ENCODE measurements at places on chromosomes 12 and 14.

DNA sequence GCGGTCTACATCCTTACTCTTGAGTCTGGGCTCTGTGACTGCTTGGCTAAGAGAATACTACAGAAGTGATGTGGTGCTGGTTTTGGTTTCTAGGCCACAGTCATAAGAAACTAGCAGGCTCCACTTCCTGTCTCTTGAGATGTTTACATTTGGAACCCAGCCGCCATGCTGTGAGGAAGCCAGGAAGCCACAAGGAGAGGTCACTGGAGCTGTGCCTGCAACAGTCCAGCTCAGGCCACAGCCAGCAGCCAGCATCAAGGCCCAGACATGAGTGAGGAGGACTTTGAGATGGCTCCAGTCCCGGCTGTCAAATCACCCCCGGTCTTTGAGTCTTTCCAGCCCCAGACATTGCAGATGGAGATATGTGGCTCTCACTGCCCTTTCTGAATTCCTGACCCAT, 12.9 kb upstream of the FAM181A start:
- DNase-seq = no peak

DNA sequence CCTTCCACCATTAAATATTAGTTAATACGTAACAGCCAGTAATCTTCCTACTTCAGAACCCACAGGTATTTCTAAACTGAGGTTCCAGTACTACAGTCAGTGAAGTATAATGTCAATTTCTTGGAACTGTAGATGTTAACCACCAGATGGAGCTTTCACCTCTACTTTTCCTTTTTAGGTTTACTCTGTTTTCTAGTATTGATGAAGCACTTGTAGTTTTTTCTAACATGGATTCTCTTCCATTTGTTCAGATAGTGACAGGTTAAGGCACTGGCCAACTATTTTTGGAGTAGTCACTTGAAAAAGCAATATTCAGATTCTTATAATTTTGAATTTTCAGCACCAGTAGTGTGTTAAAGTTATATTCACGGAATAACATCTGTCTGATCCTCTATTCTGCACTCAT, 4.6 kb upstream of the SEC23A start:
- peak; percentile 19 for DNase-seq

DNA sequence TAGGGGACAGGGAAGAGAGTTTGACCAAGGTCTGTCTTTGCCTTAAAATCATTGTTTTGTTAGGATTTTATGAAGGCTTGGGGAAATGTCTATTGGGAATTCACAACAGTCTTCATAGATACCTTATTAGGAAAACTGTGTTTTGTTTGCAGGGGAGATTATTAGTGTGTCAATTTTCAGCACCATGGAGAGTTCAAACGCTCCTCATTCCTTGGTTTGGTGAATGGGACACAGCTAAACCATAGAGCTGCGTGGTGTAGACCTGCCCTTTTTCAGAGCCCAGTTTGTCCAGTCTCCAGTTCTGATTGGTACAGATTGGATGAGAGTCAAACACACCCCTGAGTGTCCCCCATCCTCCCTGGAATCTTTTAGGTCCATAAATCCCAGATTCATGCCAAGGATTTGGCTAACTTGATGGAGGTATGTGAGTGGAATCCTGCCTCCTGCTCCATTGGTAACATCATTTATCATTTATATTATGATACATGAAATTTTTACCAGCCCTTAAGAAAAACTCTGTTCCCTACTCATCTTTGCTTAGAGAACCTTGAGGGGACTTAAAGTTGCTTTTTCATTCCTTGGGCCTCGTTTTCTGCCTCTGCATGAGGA, 12.0 kb downstream of the NGDN start:
- DNase-seq = no peak

- no peak for DNase-seq
Observed at GRCh38 chr14:32703183-32703621, 235.5 kb upstream of the NPAS3 start.

DNA sequence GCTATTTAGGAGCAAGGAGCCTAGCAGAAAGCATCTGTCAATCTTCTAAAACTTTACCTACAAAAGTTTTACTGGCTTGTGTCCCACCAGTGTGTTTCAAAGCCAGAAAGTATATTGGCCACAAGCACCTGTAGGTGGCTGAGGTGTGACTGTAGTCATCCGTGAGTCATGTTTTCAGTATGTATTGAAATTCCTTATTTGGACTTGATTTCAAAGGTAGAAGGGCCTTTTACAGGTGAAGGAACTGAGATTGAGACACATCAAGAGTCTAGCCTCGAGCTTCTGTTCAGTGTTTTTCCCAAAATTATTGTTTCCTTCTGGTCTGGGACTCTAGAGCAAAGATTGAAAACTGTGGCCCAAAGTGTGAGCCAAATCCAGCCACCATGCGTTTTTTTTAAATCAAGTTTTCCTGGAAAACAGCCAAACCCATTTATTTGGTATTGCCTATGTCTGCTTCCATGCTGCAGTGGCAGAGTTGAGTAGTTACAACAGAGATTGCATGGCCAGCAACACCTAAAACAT, 195.3 kb upstream of the BCL2L14 start:
- DNase-seq = no peak

DNA sequence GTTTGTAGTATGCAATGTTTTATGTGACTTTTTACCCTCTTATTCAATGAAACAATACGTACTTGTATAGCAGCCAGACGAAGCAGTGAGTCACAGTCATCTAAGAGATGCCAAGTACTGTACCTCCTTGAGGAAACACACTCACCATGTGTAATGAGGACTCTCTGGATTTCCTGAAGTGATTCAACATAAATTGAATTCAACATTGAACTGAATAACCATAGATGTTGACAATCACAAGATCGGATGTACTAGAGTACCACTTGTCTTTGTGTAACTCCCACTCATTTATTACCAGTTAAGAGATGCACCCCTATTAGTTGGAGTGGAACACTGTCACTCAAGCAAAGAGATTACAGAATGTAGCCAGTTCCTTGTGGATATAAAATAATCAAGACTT, 175.2 kb upstream of the HMGA2 start:
- no peak for DNase-seq

DNA sequence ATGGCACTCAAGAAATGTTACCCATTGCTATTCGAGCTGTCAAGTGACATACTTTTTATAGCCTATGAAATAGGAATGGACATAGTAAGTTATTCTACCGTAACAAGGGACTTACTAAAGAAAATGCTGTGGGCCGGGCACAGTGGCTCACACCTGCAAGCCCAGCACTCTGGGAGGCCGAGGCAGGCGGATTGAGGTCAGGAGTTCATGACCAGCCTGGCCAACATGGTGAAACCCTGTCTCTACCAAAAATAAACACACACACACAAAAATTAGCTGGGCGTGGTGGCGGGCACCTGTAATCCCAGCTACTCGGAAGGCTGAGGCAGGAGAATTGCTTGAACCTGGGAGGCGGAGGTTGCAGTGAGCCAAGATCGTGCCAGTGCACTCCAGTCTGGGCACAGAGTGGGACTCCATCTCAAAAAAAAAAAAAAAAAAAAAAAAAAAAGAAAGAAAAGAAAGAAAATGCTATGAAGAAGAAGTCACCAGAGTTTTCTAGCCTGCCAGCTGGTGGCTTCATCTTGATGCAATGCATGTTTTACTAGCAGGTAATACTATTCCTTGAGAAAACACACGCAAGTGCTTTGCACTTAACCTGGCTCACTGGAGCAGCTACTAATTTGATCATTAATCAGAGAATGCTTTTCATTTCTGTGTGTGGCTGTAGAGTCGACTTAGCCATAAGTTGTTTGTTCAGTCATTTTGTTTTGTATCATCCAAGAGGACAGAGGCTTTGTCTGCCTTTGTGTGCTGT, 166.7 kb upstream of the MYL2 start:
- no peak for DNase-seq

GRCh38 chr12:98968896-98969295, 323.8 kb downstream of the APAF1 start:
- DNase-seq = no peak

GRCh38 chr14:41154143-41154807, 452.4 kb upstream of the LRFN5 start:
- DNase-seq = no peak

- DNase-seq = no peak
Observed at GRCh38 chr12:82896979-82897378, 210.3 kb downstream of the TMTC2 start.

DNA sequence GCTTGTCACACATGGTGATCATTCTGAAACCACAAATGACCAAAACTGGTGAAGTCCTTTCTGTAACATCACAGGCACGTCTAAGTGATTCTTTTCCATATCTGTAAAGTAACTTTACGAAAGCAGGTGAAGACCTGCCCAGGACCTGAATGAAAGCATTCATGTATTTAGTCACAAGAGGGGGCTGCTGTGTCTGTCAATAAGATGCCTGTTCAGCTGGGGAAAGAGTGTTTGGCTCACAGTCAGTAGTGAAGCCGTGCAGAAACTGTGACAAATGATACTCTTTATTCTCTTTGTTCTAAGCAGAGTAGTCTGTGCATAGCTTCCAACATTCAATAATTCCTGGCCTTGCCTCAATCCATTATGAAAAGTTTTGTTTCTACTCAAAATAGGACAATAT, 373.5 kb upstream of the OR4E1 start:
- DNase-seq = peak; percentile 59

DNA sequence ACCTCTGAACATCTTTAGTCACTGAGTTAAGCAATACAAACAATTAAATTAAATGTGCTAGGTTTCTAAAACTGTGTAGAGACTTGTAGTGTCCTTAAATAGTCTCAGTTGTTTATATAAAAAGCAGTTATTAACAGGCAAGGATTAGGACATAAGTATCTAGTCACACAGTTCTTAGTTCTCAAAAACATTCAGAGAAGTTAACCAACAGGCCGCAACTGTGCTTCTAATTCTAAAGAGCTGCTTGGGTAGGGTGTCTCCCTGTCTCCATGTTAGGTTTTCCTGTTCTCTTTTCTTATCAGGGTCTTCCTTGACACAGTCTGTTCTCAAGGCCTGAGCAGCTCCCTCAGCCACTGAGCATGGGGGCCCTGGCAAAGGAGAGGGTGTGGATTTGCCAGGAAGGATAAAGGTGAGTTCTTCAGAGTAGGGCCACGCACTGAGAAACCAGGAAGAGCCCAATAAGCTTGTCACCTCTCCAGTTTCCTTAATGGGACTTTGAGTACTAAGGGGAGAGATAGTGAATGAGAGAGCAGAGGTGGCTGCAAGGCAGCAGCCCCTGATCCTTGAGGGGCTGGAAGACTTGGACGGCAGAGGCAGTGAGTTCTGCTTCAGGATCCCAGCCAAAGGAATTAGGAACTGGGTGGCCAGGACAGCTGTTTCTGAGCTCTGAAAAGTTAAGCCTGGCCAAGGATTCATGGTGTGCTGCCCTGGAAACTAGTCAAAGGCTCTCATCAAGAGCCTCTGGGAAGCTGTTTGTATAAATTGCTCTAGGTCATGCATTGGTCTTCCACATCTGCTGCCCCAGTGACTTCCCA, 177.3 kb downstream of the MYRFL start:
- no peak for DNase-seq

All from CD8-positive, alpha-beta memory T cell (primary cell).